ENCODE measurements at places on chromosomes 16 and 17.

GRCh38 chr16:4674926-4675530 is 18.3 kb upstream of the NUDT16L1 start:
- no peak for DNase-seq

GRCh38 chr16:83215406-83216001 is 588.7 kb downstream of the CDH13 start:
- peak; percentile 38 for DNase-seq

DNA sequence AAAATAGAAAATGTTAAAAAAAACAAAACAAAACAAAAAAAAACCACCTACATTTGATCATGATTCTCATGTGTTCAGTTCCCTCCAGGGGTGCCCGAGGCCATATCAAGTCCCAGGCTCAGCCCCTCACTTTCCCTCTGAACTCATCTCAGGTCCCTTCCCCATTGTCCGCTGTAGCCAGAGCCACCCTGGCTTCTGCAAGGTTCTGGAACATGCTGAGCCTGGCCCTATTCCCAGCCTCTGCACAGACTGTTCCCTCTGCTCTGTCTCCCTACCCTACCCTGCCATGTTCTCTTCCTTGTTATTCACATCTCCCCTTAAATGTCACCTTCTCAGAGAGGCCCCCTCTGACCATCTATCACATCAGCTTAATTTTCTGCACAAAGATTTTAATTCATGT is 46.9 kb downstream of the TK2 start:
- no peak for DNase-seq

DNA sequence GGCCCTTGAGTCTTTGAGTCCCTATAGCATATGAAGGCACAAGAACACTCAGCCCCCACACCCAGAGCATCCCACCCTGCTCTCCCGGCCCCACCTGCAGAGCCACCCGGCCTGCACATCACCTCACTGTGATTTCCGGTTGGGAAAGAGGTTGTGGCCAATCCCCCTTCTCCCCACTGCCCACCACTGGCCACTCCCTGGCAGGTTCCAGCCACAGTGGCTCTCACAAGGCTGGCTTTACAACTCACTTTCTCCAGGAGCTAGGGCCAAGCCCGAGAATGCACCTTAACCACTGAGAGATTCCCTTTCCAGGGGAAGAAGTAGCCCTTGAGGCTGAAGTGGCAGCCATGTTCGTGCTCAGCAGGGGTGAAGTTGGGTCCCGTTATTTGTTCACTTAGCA is 123.9 kb downstream of the C16orf78 start:
- no peak for DNase-seq

GRCh38 chr16:11386791-11387546 is 41.7 kb downstream of the RMI2 start:
- no peak for DNase-seq

GRCh38 chr16:80733407-80733806 is 71.0 kb downstream of the CDYL2 start:
- DNase-seq: no peak

GRCh38 chr16:3610698-3611145 is 684 bp downstream of the SLX4 start:
- no peak for DNase-seq

- DNase-seq: no peak
Measured at GRCh38 chr16:13561291-13562070, 358.5 kb upstream of the ERCC4 start.

DNA sequence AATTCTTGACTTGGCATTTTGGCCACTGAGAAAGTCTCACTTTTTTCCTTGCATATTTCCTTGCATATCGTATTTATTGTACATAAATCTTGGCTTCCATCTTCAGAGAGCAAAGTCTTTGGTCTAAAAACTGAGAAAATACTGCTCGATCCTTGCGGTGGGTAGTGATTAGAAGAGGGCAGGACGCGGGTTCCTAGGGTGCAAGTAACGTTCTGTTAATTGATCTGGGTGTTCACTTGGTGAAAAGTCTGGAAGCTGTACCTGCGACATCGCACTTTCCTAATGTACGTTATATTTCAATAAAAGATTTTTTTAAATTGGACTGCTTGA is 758 bp upstream of the UBALD2 start:
- no peak for DNase-seq

- DNase-seq: no peak
Measured at GRCh38 chr16:10314811-10315210, 71.0 kb upstream of the ATF7IP2 start.

GRCh38 chr17:52110923-52111581 is 47.5 kb downstream of the CA10 start:
- no peak for DNase-seq

DNA sequence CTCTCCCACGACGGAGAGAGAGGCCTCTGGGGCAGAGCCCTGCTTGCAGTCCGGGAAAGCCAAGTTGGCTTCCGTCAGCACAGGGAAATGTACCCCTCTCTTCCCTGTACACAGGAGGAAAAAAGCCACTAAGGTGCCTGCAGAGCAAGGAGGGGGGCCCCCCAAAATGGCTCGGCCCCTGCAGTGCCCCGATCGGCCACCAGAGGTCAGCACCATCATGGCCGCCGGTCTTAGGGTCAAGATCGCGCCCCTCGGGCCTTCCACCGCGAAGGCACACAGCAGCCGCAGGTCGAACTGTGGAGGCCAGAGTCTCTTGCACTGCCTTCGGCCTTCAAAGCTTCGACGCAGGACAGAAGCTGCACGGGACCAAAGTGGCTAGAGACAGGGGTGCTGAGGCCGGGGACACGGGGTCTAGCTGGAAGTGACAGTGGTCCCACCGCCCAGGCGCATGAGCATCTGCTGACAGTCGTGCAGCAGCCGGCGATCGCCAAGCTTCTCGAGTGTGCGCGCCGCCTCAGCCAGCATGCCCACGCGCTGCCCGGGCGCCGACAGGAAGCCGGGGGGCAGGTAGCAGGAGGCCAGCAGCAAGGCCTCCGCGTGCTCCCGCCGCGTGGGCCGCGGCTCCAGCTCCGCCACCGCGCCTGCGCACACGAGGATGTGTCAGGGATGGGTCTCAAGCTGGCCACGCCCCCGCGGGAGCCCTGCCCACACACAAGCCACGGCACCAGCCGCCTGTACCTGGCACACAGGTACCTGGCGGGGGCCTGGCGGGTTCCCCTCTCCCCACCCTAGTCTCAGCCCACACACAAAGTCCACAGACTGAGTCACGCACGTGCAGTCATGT is 24.4 kb downstream of the SREBF1 start:
- DNase-seq: peak; percentile 68

DNA sequence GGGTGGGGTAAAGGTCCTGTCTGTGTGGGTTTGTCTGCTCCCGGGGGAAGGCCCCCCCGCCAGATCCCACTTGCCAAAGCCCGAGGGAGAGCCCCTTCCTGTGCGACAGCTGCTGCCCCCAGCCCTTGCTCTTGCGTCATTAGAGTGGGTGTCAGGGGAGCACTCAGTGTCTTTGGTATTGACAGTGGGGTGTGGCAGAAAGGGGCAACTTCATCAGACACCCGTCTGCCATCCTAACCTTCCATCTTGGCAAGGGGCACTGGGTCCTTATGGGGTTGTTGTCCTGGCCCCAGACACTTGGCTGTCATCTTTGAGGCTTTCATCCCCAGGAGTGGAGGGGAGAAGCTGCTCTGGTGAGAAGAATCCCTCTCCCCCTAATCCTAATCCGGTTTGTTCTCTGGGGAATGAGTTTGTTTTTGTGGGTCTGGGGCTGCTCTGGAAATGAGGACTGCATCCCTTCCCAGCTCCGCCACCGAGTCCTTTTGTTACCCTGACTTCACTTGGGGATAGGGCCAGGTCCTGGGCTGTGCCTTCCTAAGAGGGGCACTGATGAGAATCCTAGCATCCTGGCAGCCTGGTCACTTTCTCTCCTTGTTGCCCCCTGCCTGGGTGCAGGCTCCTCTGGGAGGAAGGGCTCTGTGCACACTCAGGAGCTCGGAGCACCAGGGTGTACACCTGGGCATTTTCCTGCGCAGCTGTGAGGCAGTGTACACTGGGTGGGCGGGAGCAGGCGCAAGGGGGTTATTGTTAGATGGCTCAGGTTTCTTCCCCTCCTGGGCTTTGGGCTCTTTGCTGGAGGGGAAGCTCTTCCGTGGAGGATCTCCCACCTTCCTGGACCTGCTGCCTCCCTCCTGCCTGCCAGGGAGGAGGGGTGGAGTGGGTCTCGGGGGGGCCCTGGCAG is 21.1 kb downstream of the GJD3 start:
- no peak for DNase-seq

DNA sequence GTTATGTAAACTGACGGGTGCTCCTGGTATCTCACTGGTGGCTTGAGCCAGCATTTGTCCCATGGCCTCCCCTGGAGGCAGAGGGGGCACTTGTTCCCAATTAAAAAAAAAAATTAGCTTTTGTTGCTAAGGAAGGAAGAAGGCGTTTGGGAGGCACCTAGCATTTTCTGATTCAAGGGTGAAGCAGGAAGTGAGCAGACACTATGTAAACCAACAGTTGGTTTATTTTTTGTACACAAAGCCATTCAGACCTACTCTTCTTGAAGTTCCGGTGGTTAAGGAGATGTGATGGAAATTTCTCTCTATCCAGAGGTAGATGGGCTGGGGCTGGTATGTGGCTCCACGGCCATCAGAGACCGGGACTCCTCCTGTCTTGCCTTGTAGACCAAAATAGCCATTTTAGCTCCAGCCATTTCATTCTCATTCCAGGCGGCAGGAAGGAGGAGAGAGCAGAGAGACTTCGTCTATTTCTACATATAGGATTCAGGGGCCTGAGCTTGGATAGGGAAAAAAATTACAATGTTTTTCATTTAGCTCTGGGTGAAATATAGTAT is 103.0 kb downstream of the SNX29 start:
- DNase-seq: no peak

DNA sequence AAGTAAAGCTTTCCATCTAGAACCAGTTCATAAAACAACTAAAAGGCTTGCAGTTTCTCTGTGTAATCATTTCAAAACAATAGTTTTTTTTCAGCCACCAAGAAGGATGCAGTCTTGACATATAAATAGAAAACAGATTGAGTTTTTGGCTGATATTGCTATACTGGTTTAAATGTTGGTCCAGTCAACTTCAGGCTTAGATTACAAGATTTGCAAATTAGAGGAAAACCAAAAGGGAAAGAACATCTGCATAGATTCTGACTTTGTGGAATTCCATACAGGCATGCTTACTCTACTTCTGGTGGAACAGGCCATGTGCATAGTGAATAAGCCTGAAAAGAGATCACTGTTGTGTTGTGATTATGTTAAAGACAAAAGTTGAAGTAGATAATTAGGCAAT is 150.3 kb downstream of the BCAS3 start:
- no peak for DNase-seq

- no peak for DNase-seq
Measured at GRCh38 chr16:979859-980594, 1.5 kb upstream of the SOX8 start.

- no peak for DNase-seq
Measured at GRCh38 chr16:54649876-54650275, 280.8 kb upstream of the IRX5 start.
